ENCODE measurements at places on chromosomes 3 and 15. TPM values are rescaled to one million over a fixed set of nuclear protein-coding genes. Genes with fewer than 3 reads are reported as not detected.

GRCh38 chr3:3015185-3016089 lies 94.7 kb downstream of the IL5RA start:
- no peak for DNase-seq

DNA sequence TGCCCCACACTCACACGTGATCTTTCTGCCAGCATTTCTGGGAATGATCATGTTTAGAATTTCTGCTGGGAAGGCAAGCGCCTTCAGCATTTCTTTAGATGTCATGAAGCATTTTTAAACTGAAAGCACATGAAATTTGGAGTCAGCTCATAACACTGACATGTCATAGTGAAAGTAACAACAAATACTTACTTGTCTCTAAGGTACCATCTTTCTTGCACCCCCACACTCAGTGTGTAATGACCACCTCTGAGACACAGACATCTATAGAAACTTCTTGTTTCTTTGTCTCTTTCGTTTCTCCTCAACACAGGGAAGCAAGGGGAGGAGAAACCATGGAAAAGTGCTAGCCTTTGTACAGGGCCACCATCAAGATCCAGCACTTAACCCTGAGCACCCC lies 171.7 kb downstream of the RORA start:
- DNase-seq, result no peak

DNA sequence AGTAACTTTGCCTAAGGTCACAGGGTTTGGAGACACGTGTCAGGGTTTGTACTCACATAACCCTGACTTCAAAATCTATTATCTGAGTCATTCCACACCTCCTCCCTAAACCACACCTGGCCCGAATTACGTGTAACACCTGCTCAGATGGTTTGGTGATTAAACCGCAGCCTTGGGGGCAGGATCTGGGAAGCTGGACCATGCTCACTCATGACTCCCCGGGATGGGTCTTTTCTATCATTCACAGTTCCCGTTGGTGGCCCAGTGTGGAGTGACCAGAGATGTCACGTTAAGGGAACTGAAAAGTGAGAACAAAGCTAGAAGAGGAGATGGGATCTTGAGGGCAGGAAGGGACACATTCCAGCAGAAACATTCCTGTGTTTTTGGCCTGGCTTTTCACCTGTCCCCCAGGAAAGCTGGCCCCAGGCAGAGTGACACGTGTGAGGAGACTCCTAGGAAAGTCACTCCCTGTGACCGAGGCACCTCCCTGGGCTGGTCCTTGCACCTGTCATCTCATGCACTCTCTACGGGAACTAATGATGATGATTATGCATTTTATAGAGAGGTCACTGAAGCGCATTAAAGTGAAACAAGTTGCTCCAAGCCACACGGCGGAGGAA lies 75.4 kb upstream of the POMGNT2 start:
- DNase-seq, result no peak

- no peak for DNase-seq
Measured at GRCh38 chr3:148026009-148026588, 616.9 kb downstream of the ZIC1 start.

GRCh38 chr3:18556503-18557135 lies 131.5 kb upstream of the SATB1 start:
- DNase-seq, result no peak

DNA sequence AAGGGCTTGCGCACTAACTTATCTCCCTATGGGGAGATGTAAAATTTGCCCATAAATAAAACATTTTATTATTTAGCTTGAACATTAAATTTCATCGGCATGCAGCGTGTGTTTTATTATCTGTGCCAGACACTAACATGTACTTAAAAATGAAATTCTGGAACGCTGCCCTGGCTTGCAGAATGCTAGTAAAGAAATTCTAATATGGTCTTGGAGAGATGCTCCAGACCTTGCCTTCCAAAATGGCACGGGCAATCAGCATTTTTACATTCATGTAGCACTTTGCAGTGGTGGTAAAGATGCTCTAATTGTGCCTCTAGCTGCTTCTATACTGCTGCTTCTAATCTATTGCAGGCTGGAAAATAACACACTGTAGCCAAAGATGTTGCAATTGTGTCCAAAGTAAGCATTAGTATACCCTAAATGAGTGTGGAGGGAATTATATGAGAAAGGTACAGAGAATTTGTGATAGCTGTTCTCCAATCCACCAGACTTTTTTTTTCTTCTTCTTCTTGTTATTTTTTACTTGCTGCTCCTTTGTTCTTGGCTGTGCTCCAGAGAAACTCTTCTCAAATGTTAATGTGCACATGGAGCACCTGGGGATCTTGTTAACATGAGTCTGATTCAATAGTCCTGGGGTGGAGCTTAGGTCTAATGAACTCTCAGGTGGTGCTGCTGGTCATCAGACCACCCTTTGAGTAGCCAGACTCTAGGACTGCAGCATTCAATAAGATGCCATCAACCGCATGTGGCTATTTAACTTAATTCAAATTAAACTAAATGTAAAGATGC lies 47.3 kb downstream of the CRABP1 start:
- DNase-seq, result no peak

GRCh38 chr3:184672977-184673870 lies 38.6 kb downstream of the MAGEF1 start:
- DNase-seq, result no peak

- DNase-seq, result no peak
Measured at GRCh38 chr3:145951441-145951840, 209.5 kb downstream of the PLOD2 start.

Gene MUC20
- 0.51 TPM for total RNA-seq

Measured in dermis blood vessel endothelial cell (primary cell).